Astrocyte (in vitro differentiated cells and primary cell): ENCODE measurements at places on chromosomes 7 and 10. TPM values are rescaled to one million over a fixed set of nuclear protein-coding genes. Genes with fewer than 3 reads are reported as not detected.

GRCh38 chr10:127534074-127534473 is 15.0 kb upstream of the NPS start:
- DNase-seq: no peak
- H3K36me3 ChIP-seq: no peaks in the 10 kb centered on the region
- no peaks in the 10 kb centered on the region for H3K4me1 ChIP-seq
- no peak overlapping the region for H3K4me3 ChIP-seq

Gene IGFBP3
- 1,092 and 1,283 TPM in 2 replicates for total RNA-seq

Gene CH25H
- 0.22 and 0.34 TPM in 2 replicates for total RNA-seq

DNA sequence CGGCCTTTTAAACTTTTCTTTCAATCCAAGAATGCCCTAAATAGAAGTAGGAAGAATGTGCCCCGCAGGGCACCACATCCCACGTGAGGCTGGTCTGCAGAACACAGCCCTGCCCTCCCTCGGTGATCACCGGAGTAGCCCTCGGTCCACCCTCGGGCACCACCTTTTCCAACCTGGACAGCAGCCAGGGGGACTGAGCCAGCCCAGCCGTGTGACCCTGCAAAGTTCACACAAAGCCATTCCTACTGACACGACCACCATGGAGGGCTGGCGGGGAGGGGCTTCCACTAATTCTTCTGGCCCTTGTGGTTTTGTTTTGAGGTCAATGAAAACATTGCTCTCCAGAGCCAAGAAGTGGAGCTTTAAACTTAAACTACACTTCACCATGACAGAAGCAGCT is 132.2 kb downstream of the TCERG1L start:
- no peaks in the 10 kb centered on the region for H3K36me3 ChIP-seq
- no peak overlapping the region for H3K27ac ChIP-seq
- no peaks in the 10 kb centered on the region for H3K27me3 ChIP-seq
- no peaks in the 10 kb centered on the region for H3K4me1 ChIP-seq

Gene SCART1
- 0.43 and 0.50 TPM in 2 replicates for total RNA-seq

DNA sequence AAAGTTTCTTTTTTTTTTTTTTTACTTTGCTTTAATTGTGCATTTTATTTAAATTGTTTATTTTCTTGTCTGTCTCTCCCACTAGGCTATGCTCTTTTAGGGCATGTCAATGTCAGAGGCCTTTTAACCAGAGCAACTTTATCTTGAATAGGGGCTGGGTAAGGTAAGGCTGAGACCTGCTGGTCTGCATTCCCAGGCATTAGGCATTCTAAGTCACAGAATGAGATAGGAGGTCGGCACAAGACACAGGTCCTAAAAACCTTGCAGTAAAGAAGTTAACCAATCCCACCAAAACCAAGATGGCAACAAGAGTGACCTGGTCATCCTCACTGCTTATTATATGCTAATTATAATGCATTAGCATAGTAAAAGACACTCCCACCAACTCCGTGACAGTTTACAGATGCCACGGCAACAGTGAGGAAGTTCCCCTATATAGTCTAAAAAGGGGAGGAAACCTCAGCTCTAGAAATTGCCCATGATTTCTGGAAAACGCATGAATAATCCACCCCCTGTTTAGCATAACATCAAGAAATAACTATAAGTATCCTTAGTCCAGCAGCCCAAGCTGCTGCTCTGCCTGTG is 47.0 kb upstream of the FRMD4A start:
- H3K27me3 ChIP-seq: peaks cover 9% of the 10 kb centered on the region
- no peak overlapping the region for H3K27ac ChIP-seq
- H3K4me1 ChIP-seq: peaks cover 17% of the 10 kb centered on the region
- no peak overlapping the region for H3K4me3 ChIP-seq
- H3K36me3 ChIP-seq: no peaks in the 10 kb centered on the region
- DNase-seq: no peak

GRCh38 chr7:44445986-44446671 is 44.3 kb downstream of the NUDCD3 start:
- peaks cover 3% of the 10 kb centered on the region for H3K36me3 ChIP-seq
- no peaks in the 10 kb centered on the region for H3K27me3 ChIP-seq
- DNase-seq: no peak
- H3K4me1 ChIP-seq: peaks cover 3% of the 10 kb centered on the region
- H3K27ac ChIP-seq: no peak overlapping the region

GRCh38 chr10:51862149-51862548 is 162.8 kb upstream of the CSTF2T start:
- no peak overlapping the region for H3K4me3 ChIP-seq
- no peaks in the 10 kb centered on the region for H3K36me3 ChIP-seq
- no peaks in the 10 kb centered on the region for H3K4me1 ChIP-seq
- DNase-seq: no peak
- H3K27me3 ChIP-seq: no peaks in the 10 kb centered on the region

Gene CTAGE8
- 0.96 and 0.98 TPM in 2 replicates for total RNA-seq

DNA sequence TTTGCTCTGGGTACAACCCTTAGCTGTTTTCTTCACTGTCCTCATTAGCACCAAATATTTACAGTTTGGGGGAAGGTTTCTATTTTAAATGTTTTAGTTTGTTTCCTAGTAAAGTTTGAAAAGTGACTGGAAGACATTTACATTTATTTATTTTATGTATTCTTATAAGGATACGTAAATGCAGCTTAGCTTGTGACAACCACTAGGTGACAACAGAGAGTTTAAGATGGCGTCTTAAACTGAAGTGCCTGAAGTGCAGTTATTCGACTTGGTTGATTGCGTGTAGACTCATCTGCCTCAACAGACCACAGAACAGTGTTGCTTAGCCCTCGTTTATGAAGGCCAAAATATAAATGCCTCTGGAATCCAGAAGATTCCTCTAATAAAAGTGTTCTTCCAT is 378.2 kb upstream of the MYO3A start:
- H3K36me3 ChIP-seq: no peaks in the 10 kb centered on the region
- H3K27ac ChIP-seq: peak overlapping the region; percentile 70
- no peak overlapping the region for H3K4me3 ChIP-seq
- no peak for DNase-seq
- no peaks in the 10 kb centered on the region for H3K27me3 ChIP-seq

GRCh38 chr7:157704365-157704764 is 367.6 kb downstream of the DNAJB6 start:
- no peaks in the 10 kb centered on the region for H3K36me3 ChIP-seq
- peaks cover 10% of the 10 kb centered on the region for H3K27me3 ChIP-seq
- no peak for DNase-seq
- no peak overlapping the region for H3K4me3 ChIP-seq
- H3K4me1 ChIP-seq: no peaks in the 10 kb centered on the region
- H3K27ac ChIP-seq: no peak overlapping the region

DNA sequence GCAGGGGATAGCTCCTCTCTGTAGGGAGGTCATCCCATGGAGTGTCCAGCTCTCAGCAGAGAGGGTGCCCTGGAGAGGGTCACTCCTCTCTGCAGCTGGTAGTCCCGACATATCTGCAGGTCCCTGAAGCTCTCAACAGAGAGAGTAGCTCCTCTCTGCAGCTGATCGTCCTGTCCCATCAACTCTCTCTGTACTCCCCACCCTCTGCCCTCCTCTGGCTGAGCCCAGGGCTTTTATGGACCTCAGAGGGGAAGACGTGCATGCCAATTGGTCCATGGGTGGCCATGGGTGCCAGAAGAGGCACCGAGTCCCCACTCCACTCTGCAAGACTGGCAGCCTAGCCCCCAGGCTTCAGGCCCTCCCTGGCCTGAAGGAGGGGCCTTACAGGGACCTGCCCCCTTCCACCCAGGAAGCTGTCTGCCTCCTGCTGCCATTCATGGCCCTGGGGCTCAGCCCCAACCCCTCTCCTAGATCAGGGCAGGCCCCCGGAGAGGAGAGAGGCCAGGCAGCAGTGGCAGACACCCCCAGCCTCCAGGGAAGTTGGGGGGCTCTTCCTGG is 9.0 kb upstream of the BLVRA start:
- H3K27me3 ChIP-seq: no peaks in the 10 kb centered on the region
- H3K36me3 ChIP-seq: no peaks in the 10 kb centered on the region
- H3K27ac ChIP-seq: no peak overlapping the region
- no peak overlapping the region for H3K4me3 ChIP-seq
- no peak for DNase-seq

DNA sequence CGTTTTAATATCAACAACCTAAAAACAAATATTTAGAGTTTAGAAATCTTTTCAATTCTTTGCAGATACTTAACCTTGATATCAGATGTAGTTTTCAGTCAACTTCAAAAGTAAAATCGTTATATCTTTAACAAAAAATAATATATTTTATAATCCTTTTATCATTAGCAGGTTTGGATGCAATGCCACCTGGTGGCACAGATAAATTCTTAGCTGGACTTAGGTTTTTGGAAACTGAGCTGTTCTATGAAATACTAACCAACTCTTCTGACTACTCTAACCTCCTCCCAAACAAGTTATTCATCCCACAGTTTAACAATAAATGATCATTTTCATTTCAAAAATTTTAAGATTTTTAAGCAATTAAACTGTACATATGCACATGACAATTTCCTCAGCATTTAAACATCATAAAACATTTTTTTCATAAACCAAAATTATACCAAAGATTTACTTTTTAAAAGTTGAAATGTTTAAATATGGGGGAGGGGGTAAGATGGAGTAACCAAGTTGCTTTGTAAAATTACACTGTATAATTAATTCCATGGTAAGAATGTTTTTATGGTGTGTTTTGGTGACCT is 56.9 kb downstream of the HIBADH start:
- peak; percentile 15 for DNase-seq
- no peaks in the 10 kb centered on the region for H3K36me3 ChIP-seq
- H3K4me1 ChIP-seq: peaks cover 21% of the 10 kb centered on the region
- H3K27ac ChIP-seq: peak overlapping the region; percentile 63
- no peaks in the 10 kb centered on the region for H3K27me3 ChIP-seq
- H3K4me3 ChIP-seq: peak overlapping the region; percentile 18

DNA sequence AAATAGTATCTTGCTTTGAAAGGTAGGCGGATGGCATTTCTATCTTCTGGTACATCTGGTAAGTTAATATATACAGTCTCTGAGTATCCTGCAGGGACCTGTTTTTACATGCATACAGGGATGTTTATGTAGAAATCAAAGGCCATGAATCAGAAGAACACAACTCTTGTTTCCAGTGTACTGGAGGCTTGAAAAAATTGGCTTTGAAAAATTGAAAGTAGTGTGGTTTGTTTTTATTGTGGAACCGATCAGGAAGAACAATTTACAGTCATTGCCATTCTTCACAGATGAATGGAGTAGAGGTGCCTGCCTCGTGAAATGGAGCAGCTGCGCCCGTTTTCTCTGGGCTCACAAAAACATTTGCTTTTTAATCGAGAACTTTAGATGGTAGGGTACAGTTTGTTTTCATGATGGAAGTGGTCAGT is 54.0 kb upstream of the RPA3 start:
- H3K27ac ChIP-seq: no peak overlapping the region
- H3K27me3 ChIP-seq: no peaks in the 10 kb centered on the region
- peaks cover 11% of the 10 kb centered on the region for H3K4me1 ChIP-seq
- H3K36me3 ChIP-seq: no peaks in the 10 kb centered on the region

DNA sequence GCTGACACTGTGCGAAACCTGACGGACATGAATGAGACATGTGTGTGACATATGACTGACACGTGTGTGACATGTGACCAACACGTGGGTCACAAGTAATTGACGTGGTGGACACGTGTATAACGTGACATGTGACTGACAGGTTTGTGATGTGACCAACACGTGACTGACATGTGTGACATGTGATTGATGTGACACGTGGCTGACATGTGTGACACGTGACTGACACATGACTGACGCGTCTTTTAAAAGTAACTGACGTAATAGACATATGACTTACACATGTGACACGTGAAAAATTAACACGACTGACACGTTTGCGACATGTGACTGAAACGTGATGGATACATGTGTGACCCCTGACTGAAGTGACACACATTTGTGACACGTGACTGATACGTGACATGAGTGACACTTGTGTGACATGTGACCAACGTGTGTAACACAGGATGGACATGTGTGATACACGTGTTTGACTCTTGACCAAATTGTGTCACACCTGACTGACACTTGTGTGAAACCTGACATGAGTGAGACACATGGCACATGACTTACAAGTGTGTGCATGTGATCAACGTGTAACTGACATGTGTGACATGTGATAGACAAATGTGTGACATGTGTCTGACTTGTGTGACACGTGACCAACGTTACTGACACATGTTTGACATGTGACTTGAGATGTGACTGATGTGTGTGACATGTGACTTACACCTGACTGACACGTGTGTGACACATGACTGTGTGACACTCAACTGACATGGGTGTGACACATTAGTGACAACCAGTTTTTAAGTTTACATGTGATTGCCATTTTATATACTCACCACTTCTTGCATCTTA is 56.9 kb downstream of the ZNF92 start:
- H3K4me1 ChIP-seq: no peaks in the 10 kb centered on the region
- no peak overlapping the region for H3K27ac ChIP-seq
- H3K36me3 ChIP-seq: no peaks in the 10 kb centered on the region
- no peaks in the 10 kb centered on the region for H3K27me3 ChIP-seq

DNA sequence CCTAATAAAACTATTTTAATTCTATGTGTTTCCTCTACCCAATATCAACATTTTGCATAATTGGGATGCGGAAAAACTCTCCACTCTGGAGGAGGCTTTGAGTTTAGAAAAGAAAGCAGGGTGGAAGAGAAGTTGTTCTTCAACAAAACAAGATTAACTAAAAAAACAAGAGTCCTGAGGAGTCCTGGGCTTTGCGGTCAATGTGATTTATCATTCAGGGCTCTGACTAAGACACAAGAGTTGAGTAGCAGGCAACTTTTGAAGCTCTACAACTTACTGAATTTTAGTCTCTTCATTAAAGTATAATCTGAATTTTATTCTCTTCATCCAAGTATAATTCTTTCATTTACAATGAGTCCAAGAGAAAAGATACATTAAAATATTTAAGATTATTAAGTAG is 18.3 kb upstream of the TMEM26 start:
- no peaks in the 10 kb centered on the region for H3K36me3 ChIP-seq
- H3K4me1 ChIP-seq: peaks cover 4% of the 10 kb centered on the region
- H3K27ac ChIP-seq: no peak overlapping the region
- H3K4me3 ChIP-seq: no peak overlapping the region
- peak; percentile 84 for DNase-seq

DNA sequence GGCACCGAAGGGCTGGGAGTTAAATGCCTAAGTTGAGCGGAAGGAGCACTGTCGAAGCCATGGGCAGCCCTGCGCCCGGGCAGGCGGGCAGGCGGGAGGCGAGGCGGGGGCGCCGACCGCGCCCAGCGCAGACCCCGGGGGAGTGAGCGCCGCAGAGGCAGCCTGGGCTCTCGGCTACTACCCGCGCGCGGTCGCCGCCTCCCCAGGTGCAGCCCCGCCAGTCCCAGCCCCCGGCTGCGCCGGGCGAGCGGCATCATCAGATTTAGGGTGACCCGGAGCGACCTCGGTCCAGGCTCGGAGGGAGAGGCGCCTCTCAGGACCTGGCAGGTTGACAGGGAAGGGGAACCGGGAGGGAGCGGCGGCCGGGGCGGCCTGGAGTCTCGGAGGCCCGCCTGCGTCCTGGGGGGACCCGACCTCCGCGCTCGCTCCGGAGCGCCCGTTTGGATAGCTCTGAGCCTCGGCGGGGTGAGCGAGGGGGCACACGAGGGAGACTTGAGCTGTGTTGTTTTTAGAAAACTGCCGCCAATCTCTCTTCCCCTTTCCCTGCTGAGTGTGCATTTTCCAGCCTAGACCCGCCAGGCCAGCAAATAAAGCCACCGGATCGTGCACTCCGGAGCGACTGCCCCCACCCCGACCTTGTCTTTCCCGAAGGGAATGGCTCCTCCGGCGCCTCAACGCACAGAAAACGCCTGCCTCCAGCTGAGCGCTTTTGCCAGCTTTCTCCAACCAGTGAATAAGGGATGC is 2.3 kb upstream of the NRP1 start:
- no peaks in the 10 kb centered on the region for H3K27me3 ChIP-seq
- peaks cover 24% of the 10 kb centered on the region for H3K4me1 ChIP-seq
- peak overlapping the region; percentile 83 for H3K27ac ChIP-seq
- DNase-seq: no peak

GRCh38 chr7:157983502-157984422 is 603.9 kb downstream of the PTPRN2 start:
- no peak overlapping the region for H3K4me3 ChIP-seq
- no peaks in the 10 kb centered on the region for H3K27me3 ChIP-seq
- no peaks in the 10 kb centered on the region for H3K4me1 ChIP-seq
- no peaks in the 10 kb centered on the region for H3K36me3 ChIP-seq
- H3K27ac ChIP-seq: no peak overlapping the region
